ENCODE measurements at places on chromosomes 5 and 9.

DNA sequence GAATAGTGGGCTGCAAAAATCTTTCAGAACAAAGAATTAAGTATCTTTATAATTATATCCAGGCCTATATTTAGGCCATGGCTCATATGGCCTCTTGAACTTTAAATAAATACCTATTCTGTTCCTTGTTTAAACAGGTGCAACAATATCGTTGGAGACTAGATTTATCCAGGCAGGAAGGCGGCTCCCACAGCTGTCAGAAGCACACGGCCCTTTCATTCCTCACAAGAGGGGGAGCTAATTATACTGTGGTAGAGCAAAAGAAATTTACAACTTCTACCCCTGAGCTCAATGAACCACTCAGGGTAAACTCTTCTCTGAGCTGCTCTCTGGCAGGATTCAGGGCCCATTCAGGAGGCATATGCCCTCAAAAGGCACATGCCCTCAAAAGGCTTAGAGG, 31.3 kb downstream of the TMEM174 start:
- no peak for DNase-seq

DNA sequence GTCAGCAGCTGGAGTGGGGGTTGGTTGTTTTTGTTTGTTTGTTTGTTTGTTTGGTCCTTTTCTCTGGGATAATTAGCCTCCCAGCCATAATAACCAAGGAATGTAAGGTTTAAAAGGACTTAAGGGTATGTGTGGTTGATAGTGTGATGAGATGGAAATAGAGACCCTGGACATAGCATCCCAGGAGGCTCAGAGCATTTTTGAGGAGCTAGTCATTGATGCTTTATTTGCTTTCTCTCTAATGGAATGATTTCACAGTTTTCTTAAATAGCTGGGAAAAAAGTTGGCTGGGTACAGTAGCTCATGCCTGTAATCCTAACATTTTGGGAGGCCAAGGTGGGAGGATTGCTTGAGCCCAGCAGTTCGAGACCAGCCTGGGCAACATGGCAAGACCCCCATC, 45.1 kb downstream of the TTC1 start:
- no peak for DNase-seq

DNA sequence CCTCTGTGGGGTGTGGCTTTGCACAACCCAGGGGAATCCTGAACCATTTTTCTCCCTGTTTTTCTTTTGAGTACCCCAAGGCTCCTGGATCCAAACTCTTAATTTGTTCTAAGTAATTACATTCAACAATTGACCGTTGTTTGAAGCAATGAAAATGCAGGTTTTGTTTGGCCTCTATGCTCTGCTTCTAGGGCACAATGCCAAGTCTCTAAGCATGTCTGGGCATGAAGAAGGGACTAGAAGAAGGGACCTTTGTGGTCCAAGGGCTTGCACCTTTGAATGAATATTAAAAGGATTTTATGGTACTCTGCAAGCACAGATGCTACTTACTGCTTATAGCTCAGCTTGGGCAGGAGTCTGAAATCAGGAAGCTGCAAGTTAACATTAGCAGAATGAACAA, 6.6 kb upstream of the ENC1 start:
- DNase-seq, result no peak

GRCh38 chr9:108053555-108054061, 564.0 kb upstream of the KLF4 start:
- no peak for DNase-seq

DNA sequence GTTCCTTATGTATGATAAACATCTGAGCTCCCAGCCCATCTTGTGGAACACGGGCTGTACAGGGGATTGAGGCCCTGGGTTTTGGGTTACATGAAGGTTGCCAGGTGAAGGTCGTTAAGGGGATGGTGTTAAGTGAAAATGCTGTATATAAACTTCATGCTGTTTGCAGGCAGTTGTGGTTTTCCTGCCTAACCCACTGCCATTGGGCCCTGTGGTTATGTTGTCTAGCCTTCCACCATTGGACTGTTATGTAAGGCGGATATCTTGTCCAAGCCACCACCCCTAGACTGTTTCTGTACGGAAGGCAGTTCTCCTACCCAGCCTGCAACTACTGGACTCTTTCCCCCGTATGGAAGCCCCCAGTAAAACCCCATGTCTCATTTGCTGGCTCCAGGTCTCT, 246.1 kb downstream of the KIF4B start:
- DNase-seq, result no peak

GRCh38 chr5:160197341-160198144, 31.8 kb upstream of the FABP6 start:
- peak; percentile 36 for DNase-seq

DNA sequence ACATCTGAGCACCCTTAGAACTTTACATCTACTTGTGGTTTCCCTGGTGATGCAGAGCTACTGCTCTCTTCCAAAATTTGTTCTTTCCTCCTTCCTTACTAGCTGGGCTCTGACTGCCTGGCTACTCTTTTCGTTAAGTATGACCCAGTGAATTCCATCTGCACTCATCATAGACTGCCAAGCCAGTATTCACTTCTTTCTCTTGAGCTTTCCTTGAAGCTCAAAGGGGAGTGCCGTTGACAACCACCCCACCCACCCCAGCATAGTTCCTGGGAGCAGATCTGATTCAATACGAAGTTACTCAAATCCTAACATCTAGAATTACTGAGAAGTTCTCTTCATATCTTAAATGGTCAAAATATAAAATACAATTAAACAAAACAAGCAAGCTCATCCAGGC, 190.5 kb downstream of the ADAMTS12 start:
- no peak for DNase-seq

- DNase-seq, result no peak
Measured at GRCh38 chr5:135995976-135996375, 32.8 kb upstream of the TGFBI start.

DNA sequence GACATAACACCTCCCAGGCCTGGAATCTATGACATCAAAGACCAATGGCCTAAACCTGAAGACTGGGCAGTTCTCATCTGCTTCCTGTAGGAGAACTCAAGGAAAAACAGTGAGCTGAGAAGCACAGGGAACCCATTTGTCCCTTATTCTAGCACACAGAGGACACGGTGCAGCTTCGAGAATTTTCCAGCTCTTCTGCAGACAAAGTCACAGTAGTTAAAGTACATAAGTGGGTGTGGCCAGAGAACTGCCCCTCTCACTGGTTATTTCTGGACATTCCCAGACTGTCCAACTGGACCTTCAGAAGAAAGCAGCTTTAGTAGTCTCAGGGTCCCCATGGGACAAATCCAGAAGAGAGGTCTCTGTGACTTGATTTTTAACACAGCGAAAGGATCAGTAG, 114.6 kb downstream of the KLHL3 start:
- DNase-seq, result no peak

- peak; percentile 15 for DNase-seq
Measured at GRCh38 chr9:78383130-78383529, 86.2 kb downstream of the PSAT1 start.

DNA sequence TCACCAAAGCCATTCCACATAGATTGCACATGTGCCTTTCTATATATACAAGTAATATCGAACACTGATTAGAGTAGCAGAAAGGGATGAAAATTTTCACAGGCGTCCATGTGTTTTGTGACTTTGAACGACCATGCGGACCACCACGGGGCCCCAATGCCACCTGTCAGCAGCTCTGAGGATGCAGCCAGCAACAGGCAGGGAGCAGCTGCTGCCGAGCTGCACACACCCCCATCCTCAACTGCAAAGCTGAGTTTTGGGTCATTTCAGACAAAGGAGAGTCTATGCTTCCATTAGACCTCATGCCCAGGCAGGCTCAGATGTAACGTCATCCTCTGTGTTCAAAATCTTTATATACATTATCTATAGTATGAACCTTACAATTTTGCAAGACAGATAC, 503.8 kb downstream of the IRX1 start:
- no peak for DNase-seq

DNA sequence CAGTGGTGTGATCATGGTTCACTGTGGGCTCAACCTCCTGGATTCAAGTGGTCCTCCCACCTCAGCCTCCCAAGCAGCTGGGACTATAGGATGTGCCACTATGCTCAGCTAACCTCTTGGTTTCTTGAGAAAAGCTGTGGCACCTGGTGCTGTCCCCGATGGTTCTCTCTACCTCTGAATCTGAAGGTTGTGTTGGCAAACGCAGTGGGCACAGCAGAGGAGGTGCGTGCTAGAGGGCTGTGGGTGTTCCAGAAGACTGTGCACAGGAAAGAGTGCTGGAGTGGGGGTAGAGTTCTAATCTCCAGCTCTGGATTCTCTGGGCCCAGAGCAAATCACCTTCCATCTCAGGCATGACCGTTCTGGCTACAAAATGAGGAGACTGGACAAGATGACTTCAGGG, 12.5 kb downstream of the RGS3 start:
- no peak for DNase-seq

DNA sequence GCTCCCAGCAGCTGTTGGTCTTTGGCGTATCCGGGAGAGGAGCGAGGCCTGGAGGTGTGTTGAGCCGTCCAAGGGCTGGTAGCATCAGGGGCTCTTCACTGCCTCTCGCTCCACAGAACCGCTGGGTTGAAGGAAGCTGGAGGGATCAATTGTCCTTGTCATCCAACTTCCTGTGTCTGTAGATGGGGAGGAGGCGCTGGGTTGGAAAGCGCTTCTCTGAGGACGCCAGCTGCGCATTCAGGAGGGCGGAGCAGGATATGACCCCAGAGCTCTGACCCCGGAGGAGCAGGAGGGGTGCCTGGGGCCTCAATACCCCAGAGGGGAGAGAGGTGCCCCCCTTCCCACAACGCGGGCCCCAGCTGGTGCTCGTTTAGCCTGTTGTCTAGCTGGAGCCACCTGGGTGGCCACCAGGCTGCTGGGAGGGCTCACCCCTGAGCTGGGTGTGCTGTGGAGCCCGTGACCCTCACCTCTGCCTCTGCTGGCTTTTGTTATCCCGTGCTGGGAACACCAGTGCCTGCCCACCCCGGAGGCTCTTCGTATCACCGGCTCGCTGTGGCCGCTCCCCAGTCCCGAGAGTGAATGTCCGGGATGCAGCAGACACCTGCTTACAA, 2.0 kb upstream of the DBH start:
- no peak for DNase-seq

DNA sequence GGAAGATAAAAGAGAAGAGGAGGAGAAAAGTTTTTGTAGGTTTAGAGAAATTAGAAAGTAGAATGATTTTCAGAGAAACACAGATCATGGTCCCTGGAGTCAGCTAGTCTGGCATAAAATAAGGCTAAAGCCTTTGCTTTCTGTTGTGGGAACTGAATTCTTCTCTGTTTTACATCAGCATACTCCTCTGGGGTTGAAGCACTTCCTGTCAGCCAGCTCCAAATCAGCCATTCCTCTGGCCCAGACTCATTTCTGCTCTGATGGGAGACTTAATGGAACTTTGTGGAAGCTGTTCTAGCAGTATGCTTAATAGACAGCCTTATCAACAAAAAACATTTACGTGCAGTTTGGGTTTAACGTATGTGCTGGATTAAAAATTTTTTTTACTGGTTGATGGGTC, 143.2 kb downstream of the HMHB1 start:
- DNase-seq, result no peak

DNA sequence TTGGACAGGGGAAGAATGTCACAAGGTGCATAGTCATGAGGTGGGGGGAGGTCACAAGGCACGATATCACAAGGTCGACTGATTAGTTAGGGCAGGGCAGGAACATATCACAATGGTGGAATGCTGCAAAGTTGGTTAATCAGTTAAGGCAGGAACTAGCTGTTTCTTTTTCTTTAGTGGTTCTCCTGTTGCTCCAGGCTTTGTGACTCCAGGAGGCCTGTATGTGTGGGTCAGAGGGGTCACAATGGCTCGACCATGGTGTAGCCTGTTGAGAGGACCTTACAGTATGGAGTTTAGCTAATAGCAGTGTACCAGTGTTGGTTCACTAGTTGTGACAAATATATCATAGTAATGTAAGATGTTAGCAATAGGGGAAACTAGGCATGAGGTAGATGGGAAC, 12.4 kb upstream of the FSD1L start:
- DNase-seq, result no peak
